Tibial nerve (tissue), 4 donors: ENCODE measurements at places on chromosomes 6 and 20. TPM values are rescaled to one million over a fixed set of nuclear protein-coding genes. Genes with fewer than 3 reads are reported as not detected.

DNA sequence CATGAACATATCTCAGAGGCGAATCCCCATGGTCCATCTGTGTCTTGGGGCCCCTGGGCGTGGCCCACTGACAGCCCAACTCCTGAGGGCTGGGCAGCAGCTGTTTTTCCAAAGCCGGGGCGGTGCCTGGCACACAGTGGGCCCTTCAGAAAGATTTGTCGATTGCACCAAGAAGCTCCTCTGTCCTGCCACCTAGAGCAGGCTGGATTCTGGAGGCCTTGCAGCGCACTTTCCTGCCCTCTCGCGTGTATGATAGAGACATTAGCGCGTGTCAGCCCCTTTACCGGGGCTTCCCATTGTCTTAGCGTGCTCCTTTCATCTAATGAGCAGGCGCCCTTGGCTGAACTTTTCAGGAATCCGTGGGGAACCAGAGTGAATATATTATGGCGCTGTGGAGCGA lies 45.4 kb downstream of the CDH4 start:
- no peak for DNase-seq
- H3K4me1 ChIP-seq: no peaks in the 10 kb centered on the region
- no peak overlapping the region for H3K4me3 ChIP-seq
- H3K36me3 ChIP-seq: no peaks in the 10 kb centered on the region
- H3K27ac ChIP-seq: no peak overlapping the region
- no peaks in the 10 kb centered on the region for H3K27me3 ChIP-seq

- DNase-seq: no peak
- H3K36me3 ChIP-seq: no peaks in the 10 kb centered on the region
- H3K27ac ChIP-seq: no peak overlapping the region
- no peaks in the 10 kb centered on the region for H3K4me1 ChIP-seq
- no peak overlapping the region for H3K4me3 ChIP-seq
Observed at GRCh38 chr6:72553531-72554511, 68.0 kb upstream of the KCNQ5 start.

DNA sequence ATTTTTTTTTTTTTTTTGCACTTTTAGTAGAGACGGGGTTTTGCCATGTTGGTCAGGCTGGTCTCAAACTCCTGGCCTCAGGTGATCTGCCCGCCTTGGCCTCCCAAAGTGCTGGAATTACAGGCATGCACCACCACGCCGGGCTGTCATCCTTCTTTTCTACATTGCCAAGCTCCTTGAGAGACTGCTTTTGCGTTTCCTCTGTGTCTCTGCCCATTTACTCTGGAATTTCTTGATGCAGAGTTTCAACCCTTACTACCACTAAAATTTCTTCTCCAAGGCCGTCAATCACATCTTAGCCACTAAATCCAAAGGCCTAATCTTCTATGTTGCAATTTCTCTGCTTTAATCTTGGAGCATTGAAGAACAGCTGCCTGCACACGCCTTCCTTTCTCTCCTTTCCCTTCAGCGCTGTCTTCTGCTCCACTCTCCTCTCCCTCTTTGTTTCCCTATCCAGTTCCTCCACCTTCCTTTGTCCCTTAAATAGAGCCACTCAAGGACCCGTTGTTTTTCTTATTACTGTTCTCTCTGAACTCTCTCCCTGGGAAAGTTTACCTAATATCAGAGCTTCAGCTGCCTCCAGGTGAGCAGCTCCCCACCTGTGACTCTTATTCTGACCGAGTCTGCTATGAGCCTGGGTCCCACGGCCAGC lies 98.8 kb downstream of the SLC35B3 start:
- H3K27ac ChIP-seq: no peak overlapping the region

GRCh38 chr6:111228094-111228493 lies 140.8 kb downstream of the SLC16A10 start:
- H3K36me3 ChIP-seq: no peaks in the 10 kb centered on the region
- DNase-seq: no peak
- H3K27me3 ChIP-seq: no peaks in the 10 kb centered on the region

GRCh38 chr6:112183271-112183671 lies 71.1 kb downstream of the LAMA4 start:
- DNase-seq: no peak
- H3K36me3 ChIP-seq: no peaks in the 10 kb centered on the region
- peaks cover 12% of the 10 kb centered on the region for H3K4me1 ChIP-seq

DNA sequence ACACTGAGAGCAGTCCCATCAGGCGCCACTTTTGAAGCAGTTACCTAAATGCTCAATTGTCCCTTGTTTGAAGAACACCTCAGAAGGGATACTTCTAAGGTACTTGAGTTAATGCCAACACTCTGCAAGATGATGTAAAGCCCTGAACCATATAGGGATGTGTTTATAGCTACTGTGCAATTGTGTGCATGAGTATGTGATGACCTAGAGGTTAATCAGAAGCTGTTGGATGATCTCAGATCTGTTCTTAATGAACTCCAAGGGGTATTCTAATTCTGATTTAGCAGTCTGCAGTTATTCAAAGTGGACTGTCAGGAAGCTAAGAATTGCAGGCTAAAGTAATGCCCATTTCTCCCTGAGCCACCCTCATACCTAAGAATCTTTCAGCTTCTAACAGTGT lies 158.3 kb downstream of the TMEM242 start:
- no peaks in the 10 kb centered on the region for H3K4me1 ChIP-seq
- no peak overlapping the region for H3K27ac ChIP-seq
- no peak overlapping the region for H3K4me3 ChIP-seq

Gene RIMS4
- total RNA-seq: 0.60 TPM
